ENCODE measurements at places on chromosomes 2 and 18.

DNA sequence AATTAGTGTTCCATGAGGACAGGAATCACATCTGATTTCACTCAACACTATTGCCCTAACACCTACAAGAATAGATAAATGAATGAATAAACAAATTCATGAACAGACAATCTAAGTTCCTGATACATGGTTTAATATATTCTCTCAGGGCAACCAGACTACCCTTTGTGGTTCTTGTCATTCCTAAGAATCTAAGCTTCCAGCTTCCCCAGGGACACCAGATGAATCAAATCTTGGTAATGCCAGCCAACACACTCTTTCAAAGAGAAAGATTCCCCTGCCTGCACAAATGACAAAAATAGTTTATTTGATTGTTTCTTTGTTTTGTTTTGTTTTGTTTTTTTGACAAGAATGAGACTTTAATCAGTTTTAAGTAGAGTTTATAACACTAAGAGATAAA, 237.5 kb upstream of the CHAC2 start:
- no peak for DNase-seq

- no peak for DNase-seq
Observed at GRCh38 chr2:155866477-155866876, 466.0 kb downstream of the NR4A2 start.

GRCh38 chr2:142897807-142898206, 20.3 kb downstream of the KYNU start:
- no peak for DNase-seq

- no peak for DNase-seq
Observed at GRCh38 chr2:4762951-4763376, 929.2 kb upstream of the SOX11 start.

- DNase-seq: no peak
Observed at GRCh38 chr2:179140571-179140970, 90.6 kb upstream of the CCDC141 start.

DNA sequence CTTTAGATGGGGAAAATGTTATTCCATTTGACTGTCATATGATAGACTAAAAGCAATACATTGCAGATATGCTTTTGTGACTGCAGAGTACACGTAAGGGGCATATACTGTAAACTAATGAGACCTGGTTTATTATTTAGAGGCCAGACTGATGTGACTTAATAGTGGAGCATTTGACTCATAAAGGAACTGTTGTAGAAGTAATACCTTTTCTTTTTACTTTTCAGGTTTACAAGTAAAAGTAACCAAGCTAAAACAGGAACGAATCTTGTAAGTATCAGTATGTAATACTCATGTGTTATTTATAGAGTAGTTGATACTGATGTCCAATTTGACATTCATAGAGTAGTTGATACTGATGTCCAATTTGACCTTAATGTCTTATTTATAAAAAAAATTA, 13.1 kb downstream of the RBBP8 start:
- DNase-seq: no peak

DNA sequence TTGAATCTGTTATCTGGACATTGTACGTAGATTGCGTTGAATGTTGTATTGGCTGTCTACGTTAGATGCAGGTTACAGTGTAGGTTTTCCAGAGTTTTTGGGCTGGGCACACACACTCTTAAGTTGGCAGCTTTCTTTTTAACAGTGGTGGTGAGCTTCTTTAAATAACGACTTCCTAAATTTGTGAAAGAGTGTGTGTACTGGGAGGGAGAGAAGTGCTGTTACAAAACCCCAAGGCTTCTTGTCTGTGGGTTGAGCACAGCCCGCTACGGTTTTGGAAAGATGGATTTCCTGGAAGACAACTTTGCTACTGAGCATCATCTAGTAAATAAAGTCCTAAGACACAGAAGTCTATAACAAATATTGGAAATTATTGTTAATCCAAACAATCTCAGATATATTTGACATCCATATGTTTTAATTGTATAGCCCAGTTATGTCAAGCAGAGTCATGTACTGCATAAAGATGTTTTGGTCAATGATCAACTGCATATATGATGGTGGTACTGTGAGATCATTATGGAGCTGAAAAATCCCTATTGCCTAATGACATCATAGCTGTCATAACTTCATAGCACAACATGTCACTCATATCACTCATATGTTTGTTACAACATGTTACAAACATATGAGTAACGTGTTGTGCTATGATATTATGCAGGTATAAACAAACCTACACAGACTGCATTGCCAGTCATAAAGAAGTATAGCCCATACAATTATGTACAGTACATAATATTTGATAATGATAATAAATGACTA, 7.9 kb upstream of the THUMPD2 start:
- DNase-seq: no peak

GRCh38 chr2:85819811-85820510, 66.2 kb downstream of the ATOH8 start:
- DNase-seq: no peak

- DNase-seq: peak; percentile 31
Observed at GRCh38 chr18:2961821-2962220, 51.1 kb downstream of the LPIN2 start.

- DNase-seq: no peak
Observed at GRCh38 chr2:237143118-237143517, 57.4 kb downstream of the COPS8 start.

DNA sequence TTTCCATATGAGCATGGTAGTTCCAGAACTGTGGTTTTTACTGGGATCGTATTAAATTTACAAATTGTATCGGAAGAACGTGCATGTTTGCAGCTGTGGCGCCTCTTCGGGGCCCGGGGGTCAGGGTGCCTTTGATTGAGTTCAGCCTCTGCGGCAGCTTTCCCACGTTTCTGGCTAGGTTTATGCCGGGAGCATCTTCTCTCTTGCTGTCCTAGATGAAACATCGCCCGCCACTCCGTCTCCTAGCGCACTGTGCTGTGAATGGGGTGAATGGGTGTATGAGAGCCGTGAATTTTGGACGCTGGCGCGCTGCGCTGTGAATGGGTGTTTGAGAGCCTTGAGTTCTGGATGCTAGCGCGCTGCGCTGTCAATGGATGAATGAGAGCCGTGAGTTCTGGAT, 12.3 kb downstream of the PDCD1 start:
- DNase-seq: no peak

DNA sequence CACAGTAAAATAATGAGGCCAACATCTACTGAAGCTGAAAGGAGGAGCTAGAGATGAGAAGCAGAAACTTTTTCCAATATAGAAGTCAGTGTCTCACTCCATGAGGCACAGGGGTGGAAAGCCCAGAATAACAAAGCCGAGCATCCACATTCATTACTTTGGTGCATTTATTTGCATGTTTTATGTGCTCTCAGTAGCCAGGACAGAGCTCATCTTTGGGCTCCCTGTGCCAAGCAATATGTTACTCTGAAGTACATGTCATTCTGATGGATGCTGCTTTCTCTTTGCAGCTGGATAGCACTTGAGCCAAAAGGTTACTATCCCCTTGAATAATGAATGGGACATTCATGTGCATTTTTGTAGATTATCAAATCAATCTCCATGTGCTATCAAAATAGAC, 338.6 kb upstream of the SOX11 start:
- no peak for DNase-seq

GRCh38 chr2:1626271-1626681, 118.0 kb downstream of the PXDN start:
- DNase-seq: no peak

DNA sequence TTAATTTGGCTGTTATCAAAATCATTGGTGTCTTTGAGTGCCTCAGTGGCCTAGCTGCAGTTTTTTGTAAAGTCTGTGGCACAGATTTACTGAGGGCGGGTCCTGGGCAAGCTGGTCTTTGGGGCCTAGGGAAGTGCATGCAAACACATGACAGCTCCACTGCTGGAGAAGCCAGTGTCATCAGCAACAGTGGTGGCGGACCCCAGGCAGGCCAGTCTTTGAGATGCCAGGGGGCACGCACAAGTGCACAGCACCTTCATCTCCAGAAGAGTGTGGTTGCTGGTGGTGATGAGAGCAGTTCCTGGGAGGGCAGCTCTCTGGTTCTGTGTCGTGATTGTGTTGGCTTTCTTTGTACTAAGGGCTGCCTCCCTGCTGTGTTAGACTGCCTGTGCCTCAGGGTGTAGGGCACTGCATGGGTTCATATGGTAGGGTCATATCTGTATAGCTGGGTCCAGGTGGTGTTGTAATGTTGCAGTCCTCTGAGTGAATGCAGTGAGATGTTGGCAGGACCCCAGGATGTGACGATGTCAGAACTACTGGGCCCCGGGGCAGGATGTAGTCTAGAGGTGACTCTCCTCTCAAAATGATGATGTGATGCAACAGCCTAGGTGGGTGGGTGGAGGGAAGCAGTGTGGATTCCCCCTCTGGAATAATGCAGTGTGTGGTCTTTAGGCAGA, 646.7 kb upstream of the CDH2 start:
- no peak for DNase-seq

DNA sequence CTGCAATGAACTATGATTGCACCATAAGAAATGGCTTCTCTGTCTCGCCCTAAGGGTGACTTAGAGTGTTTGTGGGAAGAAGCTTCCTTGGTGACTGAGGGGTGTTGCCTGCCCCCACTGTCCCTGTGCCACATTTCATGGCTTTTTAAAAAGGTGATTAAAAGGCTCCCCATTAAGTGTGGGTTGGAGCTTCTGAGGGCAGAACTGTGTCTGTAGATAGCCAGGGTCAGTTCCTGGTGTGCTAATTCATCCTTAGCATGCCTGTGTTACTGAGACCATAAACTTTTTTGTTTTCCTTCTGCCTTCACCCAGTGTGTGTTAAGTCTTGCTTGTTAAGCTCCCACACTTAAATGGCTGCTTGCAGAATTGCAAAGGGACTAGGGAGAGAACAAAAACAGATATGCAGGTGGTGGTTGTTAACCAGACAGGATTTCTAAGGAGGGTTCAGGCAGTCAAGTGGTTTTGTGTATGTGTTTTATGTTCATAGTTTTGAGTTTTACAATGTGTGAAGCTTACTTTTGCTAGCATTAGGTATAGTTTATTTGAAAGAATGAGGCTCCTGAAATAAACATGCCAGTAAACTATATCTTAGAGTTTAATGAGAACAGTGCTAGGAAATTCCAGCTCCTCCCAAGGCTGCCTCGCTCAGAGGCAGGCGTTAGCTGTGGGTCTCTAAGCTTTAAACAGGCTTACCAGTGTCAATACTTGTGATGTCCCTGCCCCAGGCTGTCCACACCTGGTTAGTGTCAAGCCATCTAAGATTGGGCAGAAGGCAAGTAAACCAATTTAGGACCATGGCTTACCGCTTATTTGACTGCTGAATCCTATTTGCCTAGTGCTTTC, 14.5 kb downstream of the CERS6 start:
- no peak for DNase-seq

DNA sequence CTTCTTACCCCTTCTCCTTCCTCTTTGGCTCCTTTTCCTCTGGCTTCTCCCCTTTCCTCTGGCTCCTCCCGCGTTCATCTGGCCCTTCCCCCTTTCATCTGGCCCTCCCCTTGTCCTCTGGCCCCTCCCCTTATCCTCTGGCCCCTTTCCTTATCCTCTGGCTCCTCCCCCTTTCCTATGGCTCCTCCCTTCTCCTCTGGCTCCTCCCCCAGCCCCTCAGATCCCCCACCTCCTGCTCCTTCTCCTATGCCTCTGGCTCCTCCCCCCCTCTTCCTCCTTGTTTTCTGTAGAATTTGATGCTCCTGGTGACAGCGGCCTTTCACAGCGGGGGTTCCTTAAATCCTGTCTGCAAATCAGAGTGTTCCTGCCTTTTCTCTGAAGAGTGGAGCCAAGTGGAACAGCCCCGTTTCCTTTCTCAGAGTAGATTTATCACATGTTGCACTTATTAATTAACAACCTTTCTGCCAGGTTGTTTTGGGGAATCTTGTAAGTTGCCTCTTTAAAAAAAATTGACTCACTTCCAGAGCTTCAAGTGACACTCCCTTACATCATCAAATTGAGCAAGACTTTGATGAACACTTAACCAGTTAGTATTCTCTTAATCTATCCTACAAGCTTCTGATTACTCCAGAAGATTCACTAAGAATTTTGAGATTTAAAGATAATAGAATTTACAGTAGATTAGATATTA, 27.9 kb downstream of the FABP1 start:
- no peak for DNase-seq

- DNase-seq: no peak
Observed at GRCh38 chr2:56476509-56477071, 292.8 kb downstream of the CCDC85A start.

GRCh38 chr2:82320296-82320695, 2015.7 kb upstream of the LRRTM1 start:
- no peak for DNase-seq

- DNase-seq: no peak
Observed at GRCh38 chr2:61438670-61439069, 32.2 kb downstream of the USP34 start.

DNA sequence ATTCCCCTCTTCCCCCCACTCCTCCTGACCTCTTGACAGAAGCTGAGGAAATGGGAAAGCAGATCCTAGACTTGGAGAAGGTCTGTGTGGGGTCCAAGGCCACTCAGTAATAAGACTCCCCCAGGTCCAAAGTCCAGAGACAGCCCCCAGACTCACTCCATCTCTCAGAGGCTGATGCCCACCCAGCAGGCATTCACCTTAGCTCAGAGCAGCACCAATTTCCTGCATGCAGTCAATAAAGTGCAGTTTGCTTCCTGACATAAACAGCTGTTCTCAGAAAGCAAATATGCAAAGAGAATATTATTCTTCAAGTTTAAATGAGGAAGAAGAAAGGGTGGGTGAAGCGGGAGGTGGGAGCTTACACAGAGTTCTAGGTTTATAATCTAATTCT, 84.1 kb upstream of the RTN4 start:
- peak; percentile 36 for DNase-seq

DNA sequence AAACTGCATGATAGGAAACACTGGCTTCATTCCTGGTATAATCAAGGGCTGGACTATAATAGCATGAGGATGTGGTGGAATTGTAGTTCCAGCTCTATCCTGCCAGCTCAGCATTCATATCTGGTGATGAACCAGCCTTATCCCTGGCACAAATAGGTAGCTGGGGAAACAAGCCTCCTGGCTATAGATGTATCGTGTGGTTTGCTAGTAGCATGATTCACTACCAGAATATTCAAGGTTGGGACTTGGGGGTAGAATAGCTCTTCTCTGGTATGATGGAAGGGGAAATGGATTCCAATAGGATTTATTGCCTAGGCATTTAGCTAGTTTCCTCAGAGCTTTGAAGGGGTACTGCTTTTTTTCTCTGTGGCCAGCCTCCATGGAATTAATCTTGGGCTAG, 532.8 kb downstream of the FBXO15 start:
- DNase-seq: no peak
